ENCODE measurements at places on chromosomes 1 and 21.
A peak's percentile ranks its signal among the peaks of the same experiment; 100 is the strongest.

DNA sequence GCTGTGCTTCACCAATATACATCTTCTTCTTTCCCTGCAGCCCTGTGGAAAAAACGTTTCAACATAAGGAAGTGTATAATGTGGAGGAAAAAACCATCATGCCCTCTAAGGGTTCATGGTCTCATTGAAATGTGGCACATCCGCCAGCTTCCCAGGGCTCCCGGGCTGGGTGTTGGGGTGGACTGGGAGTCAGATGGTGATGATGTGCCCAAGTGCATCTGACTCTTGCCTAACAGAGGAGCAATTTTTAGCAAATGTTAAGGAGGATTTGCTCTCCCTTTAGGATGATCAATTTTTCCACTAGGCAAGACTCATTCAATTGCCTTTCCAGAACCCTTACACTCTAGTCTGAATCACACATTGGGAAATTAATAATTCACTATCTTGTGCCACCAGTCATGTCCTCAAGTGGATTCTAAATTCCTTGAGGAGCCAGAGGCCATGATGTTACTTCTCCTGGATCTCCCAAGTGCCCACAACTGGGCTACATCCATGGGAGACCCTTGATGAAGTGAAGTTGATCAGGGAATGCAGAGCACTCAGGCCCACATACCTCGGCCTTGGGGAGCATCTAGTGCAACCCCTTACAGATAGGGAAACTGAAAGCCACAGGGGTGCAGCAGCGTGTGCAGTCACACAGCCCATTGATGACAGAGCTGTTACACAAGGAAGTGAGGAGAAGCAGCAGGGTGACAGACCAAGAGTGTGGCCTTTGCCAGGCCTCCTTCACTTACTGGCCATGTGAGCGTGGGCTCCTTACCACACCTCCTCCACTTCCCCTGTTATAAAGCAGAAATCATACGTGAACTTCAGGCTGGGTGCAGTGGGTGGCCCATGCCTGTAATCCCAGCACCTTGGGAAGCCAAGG, 100.0 kb upstream of the SLC44A3 start:
- peak; percentile 64 for DNase-seq

DNA sequence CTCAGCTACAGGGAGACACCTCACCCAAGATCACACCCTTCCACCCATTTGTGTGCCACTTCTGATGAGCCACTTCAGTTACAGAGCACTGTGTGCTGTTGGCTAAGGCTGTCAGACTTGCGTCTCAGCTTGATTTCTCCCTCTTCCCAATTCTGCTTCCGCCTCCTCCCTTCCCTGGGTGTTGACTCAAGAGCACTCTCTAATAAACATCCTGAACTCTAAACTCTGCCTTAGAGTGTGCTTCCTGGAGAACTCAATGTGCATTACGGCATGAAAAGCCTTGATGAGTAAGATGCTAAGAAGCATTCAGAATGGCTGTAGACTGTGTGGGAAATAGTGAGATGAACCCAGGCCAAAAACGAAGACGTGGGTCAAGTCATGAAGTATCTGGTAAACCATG, 54.9 kb upstream of the S1PR1 start:
- DNase-seq = no peak

- DNase-seq = peak; percentile 41
These were observed 63.7 kb downstream of the MACF1 start for GRCh38 chr1:39268112-39268581.

- no peak for DNase-seq
These were observed 29.5 kb downstream of the DRAM2 start for GRCh38 chr1:111110197-111110899.

DNA sequence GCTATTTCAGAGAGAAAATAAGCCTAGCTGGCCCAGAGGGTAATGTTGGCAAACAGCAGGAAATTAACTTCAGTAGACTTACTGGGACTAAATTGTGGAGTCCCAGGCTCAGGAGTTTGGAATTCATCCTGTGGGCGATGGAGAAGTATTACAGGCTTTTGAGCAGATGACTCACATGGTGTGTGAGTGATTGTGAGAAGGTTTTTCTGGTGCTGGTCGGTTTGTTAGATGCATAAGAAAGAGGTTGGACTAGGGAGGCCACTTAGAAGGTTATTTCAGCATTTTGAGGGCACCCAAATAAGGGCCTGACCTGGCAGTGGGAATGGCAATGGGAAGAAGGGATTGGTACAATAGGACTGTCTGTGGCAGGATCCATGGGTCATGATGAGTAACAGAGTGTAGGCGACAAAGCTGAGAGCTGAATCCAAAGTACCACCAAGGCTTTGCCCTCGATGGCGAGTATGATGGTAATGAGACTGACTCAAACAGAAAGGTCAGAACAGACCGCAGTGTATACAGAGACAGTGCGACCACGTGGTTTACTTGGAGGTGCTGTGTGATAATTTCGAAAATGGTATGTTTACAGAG, 69.2 kb upstream of the KIF26B start:
- no peak for DNase-seq

- no peak for DNase-seq
These were observed 65.6 kb downstream of the RGL1 start for GRCh38 chr1:183870351-183871077.

GRCh38 chr1:11748294-11749202, 12.6 kb downstream of the AGTRAP start:
- DNase-seq = no peak

- no peak for DNase-seq
These were observed 10.5 kb upstream of the RPTN start for GRCh38 chr1:152169366-152170025.

DNA sequence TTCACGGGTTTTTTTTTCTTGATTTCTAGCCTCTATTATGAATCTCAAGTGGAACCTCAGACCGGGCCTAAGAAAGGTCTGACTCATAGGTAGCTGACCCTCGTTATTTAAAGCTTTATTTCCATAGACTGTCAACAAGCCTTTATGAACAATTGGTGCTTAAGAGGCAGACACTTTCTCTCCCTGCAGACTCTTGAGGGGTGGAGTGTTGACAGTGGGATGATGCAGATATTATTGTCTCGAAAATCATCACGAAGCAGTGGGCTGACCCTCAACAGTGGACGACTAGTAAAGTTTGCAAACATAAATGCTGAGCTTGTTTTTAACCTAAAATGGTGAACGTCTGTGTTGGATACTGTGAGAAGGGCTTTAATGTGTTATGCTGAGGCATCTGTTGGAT, 1.8 kb downstream of the SFT2D2 start:
- no peak for DNase-seq

DNA sequence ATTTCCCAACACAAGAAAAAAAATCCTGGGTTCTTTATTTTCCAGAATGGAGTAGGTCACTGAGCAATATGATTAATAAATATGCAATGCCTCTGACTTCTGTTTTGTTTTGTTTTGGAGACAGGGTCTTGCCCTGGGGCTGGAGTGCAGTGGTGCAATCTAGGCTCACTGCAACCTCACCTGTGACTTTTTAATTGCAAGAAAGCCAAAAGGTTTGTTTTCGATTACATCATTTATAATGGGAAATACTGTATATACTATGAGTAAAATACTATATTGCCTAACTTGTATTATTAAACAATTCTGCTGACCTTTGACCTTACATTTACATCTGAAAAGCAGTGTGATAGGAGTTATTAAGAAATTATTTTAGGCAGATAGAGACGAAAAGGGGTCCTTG, 11.6 kb upstream of the CD46 start:
- DNase-seq = no peak

- no peak for DNase-seq
These were observed 44.0 kb downstream of the ATP6V1G3 start for GRCh38 chr1:198496216-198497143.

- no peak for DNase-seq
These were observed 310.1 kb downstream of the USH2A start for GRCh38 chr1:216113181-216113580.

- no peak for DNase-seq
These were observed 37.9 kb upstream of the TSPEAR start for GRCh38 chr21:44749116-44749758.

DNA sequence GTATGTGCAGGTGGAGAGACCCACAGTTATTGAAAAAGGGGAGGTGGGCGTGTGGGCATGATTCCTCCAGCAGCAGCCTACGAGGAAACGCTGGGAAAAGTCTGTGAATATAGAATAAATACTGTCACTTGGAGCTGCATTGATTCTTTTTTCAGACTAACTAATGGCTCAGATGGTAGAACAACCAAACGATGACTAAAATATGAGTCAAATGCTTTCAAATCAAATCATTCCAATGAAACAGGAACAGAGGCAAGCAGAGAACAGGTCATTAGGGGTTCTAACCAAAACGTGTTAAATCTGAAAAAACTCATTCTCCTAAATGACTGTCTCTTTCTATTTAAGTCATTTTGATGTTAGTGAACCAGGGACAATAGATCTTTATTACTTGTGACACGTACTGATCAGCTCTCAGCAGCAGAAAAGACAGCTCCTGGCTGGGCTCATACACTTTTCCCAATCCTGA, 35.1 kb upstream of the SEC16B start:
- DNase-seq = no peak

GRCh38 chr1:1069711-1070676, 4.1 kb downstream of the RNF223 start:
- no peak for DNase-seq

DNA sequence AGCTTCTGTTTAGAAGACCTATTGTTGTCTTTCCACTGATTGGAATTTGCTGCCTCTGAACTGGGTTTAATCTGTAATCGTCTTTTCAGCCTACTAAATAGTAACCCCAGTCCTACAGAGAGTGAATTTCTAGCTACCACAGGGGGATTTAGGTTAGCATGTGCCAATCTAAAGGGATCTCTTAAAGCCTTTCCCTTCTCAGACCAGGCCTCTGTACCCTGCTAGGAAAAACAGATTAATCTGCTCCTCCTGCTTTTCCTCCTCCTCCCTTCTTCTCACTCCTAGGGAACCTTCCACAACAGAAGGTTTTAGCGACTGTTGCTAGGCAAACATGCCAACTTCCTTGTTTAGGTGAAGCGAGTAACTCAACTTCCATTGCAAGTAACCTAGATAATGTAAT, 1.3 kb upstream of the RC3H1 start:
- DNase-seq = peak; percentile 52

- DNase-seq = peak; percentile 32
These were observed 70.0 kb downstream of the PLD5 start for GRCh38 chr1:242454262-242455051.

DNA sequence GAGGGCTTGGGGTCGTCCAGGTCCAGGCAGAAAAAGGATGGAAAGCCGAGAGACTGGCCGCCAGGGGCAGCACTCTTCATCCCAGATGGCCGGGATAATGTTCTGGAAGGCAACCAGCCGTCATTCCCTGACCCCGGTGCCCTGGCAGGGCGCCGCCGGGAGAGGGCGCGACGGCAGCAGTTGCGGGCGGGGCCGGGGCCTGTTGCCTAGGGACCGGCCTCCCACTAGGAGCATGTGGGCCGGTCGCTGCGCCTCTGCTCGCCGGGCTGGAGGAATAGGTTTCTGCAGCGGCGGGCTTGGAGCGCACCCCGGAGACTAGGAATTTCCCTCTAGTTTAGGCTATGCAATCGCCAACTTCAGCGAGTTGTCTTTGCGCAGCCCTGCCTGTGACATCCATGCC, 11.0 kb downstream of the DMRTB1 start:
- no peak for DNase-seq

- no peak for DNase-seq
These were observed 4.5 kb upstream of the NPHP4 start for GRCh38 chr1:5996641-5997270.

- DNase-seq = no peak
These were observed 127.0 kb downstream of the GREM2 start for GRCh38 chr1:240484804-240485443.

DNA sequence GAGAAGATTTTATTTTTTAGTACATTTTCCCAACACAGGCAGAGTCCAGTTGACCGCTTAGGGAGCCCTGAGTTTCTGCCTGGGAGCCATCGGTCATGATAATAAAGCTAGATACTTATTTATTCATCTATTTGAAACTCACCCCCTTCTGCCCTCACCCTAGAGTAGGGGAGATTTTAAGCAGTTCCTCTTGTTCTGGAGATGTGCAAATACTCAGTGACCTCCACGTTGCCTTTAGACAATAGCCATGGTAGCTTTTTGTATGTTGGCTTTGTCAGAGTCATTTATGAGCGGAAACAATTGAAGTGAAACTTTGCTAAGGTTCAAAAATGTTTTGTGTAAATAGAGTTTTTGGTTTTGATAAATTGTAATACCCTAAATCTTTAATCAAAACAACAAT, 45.7 kb upstream of the PLPPR4 start:
- no peak for DNase-seq

DNA sequence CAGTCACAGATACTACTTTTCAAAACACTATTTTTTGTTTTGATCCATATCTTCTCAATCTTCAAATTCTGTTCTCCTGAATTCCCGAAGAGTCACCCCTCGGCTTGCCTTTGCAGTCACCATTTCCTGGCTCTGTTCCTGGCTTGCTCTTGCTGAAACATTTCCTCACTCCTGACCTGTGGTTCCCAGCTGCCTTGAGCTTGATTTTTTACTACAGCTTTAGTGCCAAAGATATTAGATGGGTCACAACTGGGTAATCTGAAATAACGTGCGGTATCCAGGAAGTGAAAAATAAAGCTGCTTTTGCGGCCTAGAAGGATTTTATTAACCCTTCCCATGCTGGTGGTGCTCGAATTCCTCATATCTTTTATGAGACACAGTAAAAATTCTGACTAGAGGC, 318.8 kb downstream of the PCP4 start:
- no peak for DNase-seq

DNA sequence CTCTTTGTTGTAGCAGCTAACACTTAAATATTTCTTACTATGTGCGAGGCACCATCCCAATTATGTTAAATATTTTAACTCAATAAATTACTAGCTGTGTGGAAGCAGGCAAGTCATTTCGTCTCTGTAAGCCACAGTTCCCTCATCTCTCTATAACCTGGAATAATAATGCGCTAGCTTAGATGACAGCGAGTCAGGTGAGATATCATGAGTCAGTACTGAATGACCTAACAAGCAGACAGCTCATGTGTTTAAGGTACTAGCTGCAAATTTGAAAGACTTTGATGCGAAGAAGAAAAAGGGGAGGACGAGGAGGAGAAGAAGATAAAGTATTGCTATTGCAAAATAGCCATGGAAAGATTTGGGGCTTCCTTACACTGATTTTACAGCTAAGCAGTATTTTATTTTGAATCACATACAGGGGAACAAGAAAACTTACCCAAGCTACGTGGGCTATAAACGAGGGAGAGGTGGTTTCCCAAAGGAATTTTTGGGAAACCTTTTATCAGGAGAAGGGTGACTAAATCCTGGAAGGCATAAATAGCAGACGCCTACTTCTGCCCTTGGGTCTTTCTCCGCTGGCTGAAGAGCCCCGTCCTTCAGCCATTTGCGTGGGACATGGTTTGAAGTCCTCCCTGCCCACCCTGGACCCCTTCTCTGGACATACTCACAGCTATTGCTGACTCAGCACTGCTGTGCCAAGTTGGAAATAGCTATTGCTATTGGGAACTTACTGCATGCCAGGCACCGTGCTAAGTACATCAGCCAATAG, 8.9 kb downstream of the CITED4 start:
- no peak for DNase-seq

GRCh38 chr1:180933141-180933540, 20.4 kb downstream of the KIAA1614 start:
- DNase-seq = peak; percentile 50

Measured in hematopoietic multipotent progenitor cell treated with erythropoietin and hydrocortisone succinate and interleukin-3 and kit ligand, for 6 days (in vitro differentiated cells).